ENCODE measurements at places on chromosomes 1 and 21.

- no peak for DNase-seq
Measured at GRCh38 chr1:28925350-28925891, 11.1 kb downstream of the EPB41 start.

- DNase-seq: no peak
Measured at GRCh38 chr21:42269386-42269785, 45.8 kb downstream of the TFF3 start.

DNA sequence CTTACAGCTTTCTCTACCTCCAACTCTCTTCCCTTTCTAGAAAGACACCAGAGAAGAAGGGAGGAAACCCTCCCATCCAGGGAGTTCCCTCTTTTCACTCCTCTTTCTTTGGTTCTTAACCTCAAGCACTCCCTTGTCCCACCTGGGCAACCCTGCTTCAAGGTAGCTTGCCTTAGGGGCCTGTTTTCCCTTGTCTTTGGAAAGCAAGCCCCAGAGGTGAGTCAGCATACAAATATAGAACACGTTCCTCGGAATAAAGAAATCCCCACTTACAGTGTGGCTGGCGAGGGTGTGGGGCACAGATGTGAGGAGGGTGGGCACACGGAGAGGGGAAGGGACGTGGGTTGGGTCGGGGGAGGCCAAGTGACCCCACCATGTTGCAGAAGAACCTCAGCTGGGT is 26.1 kb upstream of the KCNE2 start:
- DNase-seq: no peak

- no peak for DNase-seq
Measured at GRCh38 chr1:2606396-2606880, 19.9 kb downstream of the PRXL2B start.

DNA sequence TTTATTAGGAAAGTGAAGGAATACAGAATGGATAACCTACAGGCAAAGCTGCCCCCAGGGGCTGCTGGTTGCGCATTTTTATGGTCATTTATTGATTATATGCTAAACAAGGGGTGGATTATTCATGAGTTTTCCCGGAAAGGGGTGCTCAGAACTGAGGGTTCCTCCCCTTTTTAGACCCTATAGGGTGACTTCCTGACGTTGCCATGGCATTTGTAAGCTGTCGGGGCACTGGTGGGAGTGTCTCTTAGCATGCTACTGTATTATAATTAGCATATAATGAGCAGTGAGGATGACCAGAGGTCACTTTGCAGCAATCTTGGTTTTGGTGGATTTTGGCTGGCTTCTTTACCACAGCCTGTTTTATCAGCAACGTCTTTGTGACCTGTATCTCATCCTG is 5.9 kb upstream of the ASAP3 start:
- no peak for DNase-seq
